ENCODE measurements at places on chromosomes 7 and 10.

- DNase-seq = no peak
Observed at GRCh38 chr10:130363899-130364445, 227.8 kb downstream of the GLRX3 start.

DNA sequence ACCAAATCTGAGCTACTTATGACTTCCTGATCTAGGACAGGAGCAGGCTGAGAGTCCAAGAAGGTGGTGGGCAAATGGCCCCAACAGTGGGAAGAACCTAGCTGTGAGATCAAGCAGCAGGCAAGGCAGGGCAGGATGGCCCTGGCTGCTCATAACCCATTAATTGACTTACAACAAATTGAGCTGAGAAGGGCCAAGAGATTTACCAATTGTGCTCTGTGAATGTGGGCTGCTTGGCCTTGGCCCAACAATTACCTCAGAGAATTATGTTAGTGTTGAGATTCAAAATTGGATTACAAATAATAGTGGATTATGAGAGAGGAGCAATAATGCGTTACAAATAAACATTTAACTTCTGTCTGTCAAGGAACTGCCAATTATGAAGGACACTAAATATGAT, 956.5 kb downstream of the KCNMA1 start:
- no peak for DNase-seq

DNA sequence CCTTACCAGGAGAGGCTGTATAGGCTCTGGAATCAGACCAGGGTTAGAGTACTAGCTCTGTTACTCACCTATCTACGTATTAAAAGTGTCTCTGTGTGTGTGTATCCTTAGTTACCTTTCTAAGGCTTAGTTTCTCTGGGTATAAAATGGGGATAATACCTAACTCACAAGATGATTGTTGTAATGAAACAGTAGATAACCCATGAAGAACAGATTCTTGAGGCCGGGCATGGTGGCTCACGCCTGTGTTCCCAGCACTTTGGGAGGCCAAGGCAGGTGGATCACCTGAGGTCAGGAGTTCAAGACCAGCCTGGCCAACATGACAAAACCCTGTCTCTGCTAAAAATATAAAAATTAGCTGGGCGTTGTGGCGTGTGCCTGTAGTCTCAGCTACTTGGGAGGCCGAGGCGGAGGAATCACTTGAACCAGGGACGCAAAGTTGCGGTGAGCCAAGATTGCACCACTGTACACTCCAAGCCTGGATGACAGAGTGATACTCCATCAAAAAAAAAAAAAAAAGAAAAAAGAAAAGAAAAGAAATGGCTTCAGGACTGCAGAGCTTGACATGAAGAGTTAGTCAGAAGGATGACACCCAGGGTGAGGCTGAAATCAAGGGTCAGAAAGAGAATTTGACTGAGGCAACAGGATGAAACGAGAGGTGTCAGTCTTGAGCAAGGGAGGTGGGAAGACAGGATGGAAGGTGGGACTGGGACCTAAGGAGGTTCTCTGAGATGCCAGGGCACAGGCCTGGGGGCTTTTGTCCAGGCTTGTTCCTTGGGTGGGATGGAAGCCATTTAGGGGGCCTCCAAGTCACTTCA, 33.4 kb downstream of the PRKAR2B start:
- no peak for DNase-seq

GRCh38 chr10:104449391-104449790, 95.8 kb downstream of the CFAP58 start:
- DNase-seq = no peak

- DNase-seq = no peak
Observed at GRCh38 chr10:7788639-7789286, 786 bp downstream of the ATP5F1C start.

GRCh38 chr7:114663502-114663901, 248.9 kb downstream of the FOXP2 start:
- peak; percentile 44 for DNase-seq

Data from NCI-H1436 (cell line).